ENCODE measurements at places on chromosomes 13 and 19.

GRCh38 chr13:36154567-36155291, 23.5 kb upstream of the DCLK1 start:
- DNase-seq, result no peak

GRCh38 chr13:48234566-48235340, 1.7 kb downstream of the ITM2B start:
- DNase-seq, result peak; percentile 50

- no peak for DNase-seq
These were observed 128.4 kb downstream of the TM9SF2 start for GRCh38 chr13:99629641-99630040.

- DNase-seq, result no peak
These were observed 60.5 kb upstream of the KCTD15 start for GRCh38 chr19:33736158-33736557.

DNA sequence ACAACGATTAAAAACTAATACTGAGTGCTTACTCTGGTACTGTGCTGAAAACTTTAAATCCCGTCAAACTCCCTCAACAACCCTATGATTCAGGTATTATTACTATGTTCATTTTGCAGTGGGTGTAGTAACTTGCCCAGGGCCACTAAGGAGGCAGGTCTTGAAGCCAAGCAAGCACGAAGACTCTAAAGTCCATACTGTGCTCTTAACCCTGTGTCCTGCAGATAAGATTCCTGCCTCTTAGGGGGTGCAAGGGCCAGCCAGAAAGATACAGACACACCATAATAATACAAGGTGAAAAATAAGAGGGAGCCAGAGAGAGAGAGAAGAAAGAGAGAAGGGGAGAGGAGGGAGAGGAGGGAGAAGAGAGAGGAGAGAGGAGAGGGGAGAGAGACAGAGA, 95.5 kb downstream of the CDADC1 start:
- no peak for DNase-seq

DNA sequence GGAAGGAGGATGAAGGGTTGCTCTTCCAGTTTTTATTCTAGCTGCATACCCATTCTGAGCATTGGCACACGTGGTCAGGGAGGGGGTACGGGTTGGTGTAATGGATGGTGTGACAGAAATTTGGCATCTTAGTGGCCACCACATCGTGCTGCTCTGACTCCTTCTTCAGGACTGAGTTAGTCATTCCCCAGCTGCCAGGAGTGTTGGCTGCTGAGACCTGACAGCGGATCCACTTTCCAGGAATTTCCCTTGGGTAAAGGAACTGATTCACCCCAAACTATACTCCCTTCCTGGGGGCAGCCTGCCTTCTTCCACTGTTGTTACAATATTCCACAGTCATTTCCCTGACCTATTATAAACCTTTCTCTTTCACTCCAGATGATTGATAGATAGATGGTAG, 595.5 kb upstream of the KLHL1 start:
- DNase-seq, result no peak

GRCh38 chr13:44398606-44399005, 25.0 kb downstream of the SERP2 start:
- no peak for DNase-seq

DNA sequence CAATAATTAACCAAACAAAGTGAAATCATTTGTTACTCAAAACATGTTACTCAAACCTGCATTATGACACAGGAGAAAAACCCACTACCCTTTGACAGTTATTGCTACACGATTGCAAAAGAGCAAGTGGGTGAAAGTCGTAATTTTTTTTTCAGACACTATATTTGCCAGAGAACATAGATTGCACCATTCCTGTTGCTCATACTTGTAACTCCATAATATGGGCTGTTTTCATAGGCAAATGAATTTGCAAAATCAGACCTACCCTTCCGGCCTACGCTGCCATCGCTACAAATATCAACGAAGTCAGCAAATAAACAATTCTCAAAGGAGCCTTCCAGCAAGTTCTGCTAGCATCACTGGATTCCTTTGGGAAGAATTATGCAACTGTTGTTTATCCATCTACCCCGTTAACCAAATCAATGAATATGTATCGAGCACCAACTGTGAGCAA, 396.5 kb downstream of the IRS2 start:
- DNase-seq, result no peak
